ENCODE measurements at places on chromosomes 16 and 17.
A peak's percentile ranks its signal among the peaks of the same experiment; 100 is the strongest.

- no peak for DNase-seq
Observed at GRCh38 chr17:31394544-31394943, 3.1 kb downstream of the RAB11FIP4 start.

DNA sequence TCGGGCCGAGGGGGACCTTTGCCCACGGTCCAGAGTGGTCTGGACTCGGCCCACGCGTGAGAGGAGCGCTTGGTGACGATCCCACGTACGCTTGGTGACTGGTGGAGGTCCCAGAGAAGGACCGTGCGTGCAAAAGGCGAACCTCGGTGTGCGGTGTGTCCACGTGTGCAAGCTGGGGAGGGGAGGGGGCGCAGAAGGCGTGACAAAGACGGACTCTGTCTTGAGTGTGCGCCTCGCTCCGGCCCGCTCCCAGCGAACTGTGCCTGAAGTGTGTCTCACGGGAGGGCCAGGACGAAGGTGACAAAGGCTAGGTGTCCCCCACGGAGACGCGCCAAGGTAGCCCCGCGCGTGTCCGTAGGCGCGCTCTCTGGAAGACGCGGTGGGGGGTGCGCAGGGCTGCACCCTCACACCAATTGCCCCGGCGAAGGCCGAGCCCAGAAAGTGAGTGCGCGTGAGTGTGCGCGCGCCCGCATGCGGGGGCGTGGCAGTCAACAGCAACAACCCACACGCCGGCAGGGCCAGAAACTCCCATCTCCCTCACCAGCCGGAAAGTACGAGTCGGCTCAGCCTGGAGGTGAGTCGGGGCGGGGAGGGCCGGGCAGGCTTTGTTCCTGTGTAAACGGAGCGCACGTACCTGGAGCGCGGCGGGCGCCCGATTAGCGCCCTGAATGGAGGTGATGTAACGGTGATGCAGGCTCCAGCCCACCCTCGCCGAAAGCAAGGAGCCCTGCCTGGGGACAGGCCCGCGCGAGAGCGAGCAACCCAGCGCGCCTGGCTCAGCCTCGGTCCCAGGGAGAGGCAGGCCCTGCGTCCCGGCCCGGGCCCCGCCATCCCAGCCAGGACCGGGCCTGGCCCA, at the start of gene GPRC5C:
Gene GPRC5C, plus strand, starts transcription at position 521 of the 856 bp plus-strand sequence. CDS start 7,689 bp downstream, outside the sequence.
- peak; percentile 20 for DNase-seq

GRCh38 chr16:20853143-20853542, 46.8 kb downstream of the REXO5 start:
- no peak for DNase-seq

GRCh38 chr17:28613931-28614381, at the start of gene RSKR:
Gene RSKR (minus strand): TSS chr17:28614185. CDS start chr17:28614161, 24 bp downstream.
- no peak for DNase-seq

DNA sequence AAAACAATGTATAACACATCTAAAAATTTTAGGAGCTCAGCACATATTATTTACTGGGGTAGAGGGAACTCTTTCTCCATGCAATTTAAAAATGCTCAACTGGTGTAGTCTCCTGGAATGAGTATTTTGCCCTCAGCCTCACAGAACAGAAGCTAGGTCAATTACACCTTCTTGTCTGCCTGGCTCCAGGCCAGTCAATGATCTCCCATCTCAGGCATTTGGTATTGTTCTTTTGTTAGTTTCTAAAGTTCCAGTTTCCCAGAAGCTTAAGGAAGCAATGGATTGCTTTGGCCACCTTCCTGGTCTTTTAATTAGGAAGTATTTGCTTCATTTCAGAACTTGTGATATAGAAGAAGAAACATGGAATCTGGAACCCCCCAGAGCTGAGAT, 360.3 kb upstream of the ASIC2 start:
- DNase-seq = no peak

DNA sequence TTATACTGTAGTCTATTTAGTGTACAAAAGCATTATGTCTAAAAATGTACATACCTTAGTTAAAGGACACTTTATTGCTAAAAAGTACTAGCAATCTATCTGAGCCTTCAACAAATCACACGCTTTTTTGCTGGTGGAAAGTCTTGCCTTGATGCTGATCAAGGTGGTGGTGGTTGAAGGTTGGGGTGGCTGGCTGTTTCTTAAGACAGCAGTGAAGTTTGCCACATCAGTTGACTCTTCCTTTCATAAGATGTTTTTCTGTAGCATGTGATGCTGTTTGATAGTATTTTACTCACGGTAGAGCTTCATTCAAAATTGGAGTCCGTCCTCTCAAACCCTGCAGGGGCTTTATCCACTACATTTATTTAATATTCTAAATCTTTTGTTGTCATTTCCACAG, 8.6 kb downstream of the ADGRG5 start:
- no peak for DNase-seq

DNA sequence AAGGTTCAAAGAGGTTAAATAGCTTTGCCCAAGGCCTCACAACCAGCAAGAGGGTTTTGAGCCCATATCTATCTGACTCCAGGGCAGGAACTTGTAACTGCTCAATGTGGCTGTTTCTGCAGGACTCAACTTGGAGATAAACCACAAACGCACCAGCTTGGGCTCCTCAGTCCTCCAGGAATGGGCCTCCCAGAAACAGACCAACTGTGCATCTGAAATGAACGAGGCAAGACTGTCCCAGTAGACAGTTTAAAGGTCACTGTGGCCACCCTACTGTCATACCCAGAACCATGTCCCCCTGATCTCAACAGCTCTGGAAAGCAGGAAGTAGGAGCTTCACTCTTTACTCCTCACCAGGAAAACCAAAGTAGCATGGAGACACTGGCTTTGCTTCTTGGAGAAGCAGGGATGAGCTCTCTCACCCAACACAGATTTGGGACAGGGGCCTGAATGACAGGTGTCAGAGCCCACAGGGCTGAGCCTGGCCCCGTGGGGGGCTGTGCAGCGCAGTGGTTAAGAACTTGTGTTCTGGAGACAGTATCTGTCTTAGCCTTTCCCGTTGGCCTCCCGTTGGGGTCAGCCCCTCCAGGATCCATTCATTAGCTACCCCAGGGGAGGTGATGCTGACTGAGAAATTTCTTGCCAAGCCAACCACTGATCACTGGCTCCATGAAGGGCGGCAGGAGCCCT, 2.3 kb upstream of the CALB2 start:
- DNase-seq = no peak

GRCh38 chr17:2995886-2996809, 67.3 kb downstream of the OR1D5 start:
- DNase-seq = no peak

- no peak for DNase-seq
Observed at GRCh38 chr16:57358527-57359095, at the start of gene CCL22. Gene CCL22 (plus strand): TSS chr16:57358783. CDS start chr16:57358817, 34 bp downstream.

DNA sequence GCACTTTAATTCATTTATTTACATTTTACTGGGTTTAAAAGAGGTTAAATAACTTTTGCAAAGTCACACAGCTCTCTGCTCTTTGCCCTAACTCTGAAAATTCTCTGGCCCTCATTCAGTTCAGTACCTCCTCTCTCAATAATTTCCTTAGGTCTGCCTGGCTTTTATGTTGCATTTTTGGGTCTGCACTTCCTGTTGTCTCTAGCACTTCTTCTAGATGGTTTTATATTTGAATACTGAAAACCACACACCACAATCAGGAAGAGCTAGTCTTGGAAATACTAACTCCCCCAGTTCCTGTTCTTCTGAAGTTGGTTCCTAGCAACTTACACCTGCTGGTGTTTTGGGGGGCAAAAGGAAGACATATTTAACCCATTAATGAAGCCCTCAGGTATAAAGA, 577.9 kb downstream of the HS3ST4 start:
- no peak for DNase-seq

DNA sequence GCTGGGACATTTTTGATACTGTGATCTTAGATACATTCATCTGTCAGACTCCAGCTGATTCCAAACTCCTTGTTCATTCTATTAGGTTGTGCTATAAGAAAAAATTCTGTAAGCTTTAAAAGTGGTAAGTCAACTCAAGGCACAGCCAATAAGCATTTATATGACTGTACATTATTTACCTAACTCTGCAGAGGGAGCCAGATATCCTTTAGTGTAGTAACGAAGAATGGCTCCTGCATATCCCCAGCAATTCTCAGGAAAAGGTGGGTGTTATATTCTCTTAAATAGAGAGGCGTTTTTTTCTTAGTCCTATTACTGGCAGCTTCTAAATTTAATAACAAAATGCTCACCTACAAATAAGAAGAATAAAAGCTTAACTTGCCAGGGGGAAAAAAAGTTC, 374.3 kb upstream of the GOT2 start:
- no peak for DNase-seq

GRCh38 chr17:12472252-12473173, 193.2 kb upstream of the MYOCD start:
- DNase-seq = no peak

GRCh38 chr17:1367351-1367745, 32.7 kb downstream of the YWHAE start:
- DNase-seq = no peak

GRCh38 chr17:18921912-18922451, 30.0 kb upstream of the SLC5A10 start:
- DNase-seq = no peak

GRCh38 chr17:57902800-57903759, 52.1 kb downstream of the CUEDC1 start:
- DNase-seq = no peak

DNA sequence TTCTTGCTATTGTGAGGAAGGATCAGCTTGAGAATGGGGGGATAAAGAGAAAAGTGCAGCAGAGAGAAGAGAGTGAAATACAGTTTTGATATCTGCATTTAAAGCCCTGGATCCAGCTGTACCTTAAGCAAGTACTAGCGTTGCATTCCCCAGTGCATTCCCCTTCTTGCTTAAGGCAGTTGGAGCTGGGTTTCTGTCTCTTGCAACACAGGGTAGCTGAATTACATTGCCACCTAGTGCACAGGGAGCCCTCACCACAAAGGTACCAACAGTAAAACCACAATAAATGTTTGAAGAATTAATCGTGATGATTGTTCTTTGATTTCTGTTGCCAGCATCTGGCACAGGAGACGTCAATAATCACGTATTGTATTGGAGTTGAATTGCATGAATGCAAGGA, 588.7 kb downstream of the RBFOX1 start:
- DNase-seq = no peak

- DNase-seq = no peak
Observed at GRCh38 chr16:78142788-78143187, 43.3 kb downstream of the WWOX start.

- no peak for DNase-seq
Observed at GRCh38 chr17:75260641-75261335, 618 bp downstream of the GGA3 start.

GRCh38 chr17:8244768-8245167, 3.1 kb downstream of the CTC1 start:
- DNase-seq = no peak

GRCh38 chr16:87361916-87362619, 21.5 kb downstream of the FBXO31 start:
- no peak for DNase-seq

All from activated T-cell treated with anti-CD3 and anti-CD28 coated beads for 1 hour (primary cell).